ENCODE measurements at places on chromosomes 7 and 10.

DNA sequence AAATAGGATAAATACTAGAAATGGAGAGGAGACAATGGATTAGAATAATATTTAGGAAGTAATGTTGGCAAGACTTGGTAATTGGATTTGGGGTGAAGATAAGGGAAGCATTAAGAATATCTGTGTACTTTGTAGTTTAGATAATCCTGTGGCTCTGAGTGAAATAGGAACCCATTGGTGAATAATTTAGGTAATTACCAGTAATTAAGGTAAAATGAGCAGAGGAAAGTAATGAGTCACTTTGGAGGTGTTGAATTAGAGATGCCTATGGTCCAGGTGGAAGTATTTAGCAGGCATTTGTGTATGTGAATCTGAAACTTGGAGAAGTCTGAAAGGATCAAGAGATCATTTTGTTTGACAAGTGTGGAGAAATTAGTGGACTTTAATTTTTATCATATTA is 5.7 kb downstream of the C1GALT1 start:
- DNase-seq, result no peak

GRCh38 chr10:34176351-34176750 is 638.7 kb downstream of the PARD3 start:
- no peak for DNase-seq

- no peak for DNase-seq
Observed at GRCh38 chr7:55420530-55420929, 55.4 kb downstream of the LANCL2 start.

DNA sequence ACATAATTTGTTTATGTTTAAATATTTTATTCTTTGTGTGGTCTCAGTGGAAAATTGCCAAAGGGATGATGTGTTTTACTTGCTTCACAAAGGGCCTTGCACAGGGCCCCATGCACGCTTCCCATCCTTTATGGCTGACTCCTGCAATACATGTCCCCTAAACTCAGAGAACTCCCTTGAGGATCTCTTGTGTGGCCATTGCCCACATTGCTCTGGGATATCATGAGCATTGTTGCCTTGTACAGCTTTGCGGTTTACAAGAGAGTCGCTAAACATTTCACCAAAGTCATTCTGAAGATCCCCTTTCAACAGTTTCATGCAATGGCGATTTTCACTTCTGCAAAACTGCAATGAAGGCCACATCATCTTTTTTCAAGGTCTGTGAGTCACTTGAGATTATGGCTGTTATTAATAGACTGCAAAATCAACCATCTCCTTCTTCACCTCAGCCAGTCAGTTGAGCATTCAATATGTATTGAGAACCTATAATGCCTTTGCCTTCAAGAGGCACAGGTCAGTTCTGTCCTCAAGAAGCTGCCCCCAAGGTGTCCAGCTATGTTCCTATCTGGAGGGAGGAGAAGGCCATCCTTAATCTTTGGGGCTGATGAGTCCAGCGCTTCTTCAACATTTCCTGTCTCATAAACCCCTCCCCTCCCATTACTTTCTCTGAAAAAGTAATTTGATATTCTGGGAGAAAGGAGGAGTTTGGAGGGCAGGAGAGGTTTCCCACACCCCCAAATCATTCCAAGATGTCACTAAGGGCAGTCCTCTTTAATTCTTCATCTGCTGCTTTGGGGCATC is 108.1 kb downstream of the CCDC71L start:
- DNase-seq, result no peak

GRCh38 chr7:9407816-9408215 is 974.4 kb downstream of the NXPH1 start:
- no peak for DNase-seq

DNA sequence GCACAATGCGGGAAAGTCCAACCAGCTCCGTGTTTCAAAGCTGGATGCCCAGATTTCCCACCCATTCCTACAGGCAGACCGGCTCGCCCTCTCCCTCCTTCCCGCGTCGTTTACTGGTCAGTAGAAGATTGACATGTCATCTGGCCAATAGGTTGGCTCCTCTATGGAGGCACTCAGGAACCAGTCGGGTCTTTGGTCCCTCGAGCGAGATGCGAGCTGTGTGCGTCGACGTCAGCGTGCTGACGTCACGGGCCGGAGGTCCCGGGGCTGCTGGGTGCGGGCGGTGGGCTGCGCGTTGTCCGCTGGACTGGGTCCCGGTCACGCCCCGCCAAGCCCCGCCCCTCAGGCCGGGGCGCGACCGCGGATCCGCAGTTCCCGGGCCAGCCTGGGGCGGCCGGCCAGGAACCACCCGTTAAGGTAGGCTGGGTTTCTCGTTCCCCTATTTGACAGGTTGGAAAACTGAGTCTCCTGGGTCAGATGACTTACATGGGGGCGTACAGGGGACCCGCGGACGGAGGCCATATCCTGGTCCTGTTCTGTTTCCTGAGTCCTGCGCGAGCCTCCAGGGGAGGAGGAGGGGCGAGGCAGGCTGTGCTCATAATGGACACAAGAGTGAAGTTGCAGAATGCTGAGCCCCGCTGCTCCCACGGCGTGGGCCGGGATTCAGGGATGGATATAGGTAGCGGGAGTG is at the start of gene STARD3NL:
Gene STARD3NL, plus strand, starts transcription at position 242 of the 691 bp plus-strand sequence. CDS start 29,260 bp downstream, outside the sequence.
- DNase-seq, result peak; percentile 93

- DNase-seq, result no peak
Observed at GRCh38 chr10:109912335-109913281, 10.7 kb downstream of the XPNPEP1 start.

GRCh38 chr10:111511751-111512150 is 434.9 kb downstream of the ADRA2A start:
- DNase-seq, result no peak

DNA sequence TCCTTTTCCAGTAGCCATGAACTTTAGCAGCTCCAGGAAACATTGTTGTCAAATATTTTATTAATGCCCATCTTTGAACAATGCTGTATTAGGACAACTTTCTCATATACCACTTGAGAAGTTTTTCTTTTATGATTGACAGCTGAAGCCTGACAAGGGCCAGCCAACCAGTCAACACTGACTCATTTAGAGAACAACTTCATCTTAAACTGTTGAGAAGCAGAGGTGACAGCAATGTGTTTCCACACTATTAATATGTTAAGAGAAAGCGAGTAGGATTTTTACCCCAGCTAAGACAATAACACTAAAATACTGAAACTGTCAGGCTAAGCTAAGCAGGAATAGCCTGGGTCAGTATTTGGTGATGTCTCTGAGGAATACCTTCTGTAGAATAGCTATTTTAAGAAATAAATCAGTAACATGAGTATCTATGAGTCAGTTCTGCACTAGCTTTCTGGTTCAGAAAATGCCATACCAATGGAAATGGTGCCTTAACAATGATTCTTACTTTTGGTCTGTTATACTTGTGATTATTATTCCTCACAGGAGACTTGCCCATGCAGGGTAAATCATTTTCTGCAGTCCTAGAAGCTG is 168.8 kb upstream of the POT1 start:
- no peak for DNase-seq

GRCh38 chr7:132491391-132491945 is 84.8 kb downstream of the PLXNA4 start:
- no peak for DNase-seq

- no peak for DNase-seq
Observed at GRCh38 chr7:34747176-34747781, 89.3 kb downstream of the NPSR1 start.

- DNase-seq, result no peak
Observed at GRCh38 chr10:3702056-3702546, 82.9 kb downstream of the KLF6 start.

- peak; percentile 20 for DNase-seq
Observed at GRCh38 chr7:3464900-3465622, 164.0 kb downstream of the SDK1 start.

GRCh38 chr10:71597821-71598498 is 121.6 kb downstream of the C10orf105 start:
- DNase-seq, result no peak

- no peak for DNase-seq
Observed at GRCh38 chr10:33260403-33261149, 73.9 kb downstream of the NRP1 start.

GRCh38 chr7:68559518-68559917 is 1038.8 kb upstream of the AUTS2 start:
- no peak for DNase-seq

DNA sequence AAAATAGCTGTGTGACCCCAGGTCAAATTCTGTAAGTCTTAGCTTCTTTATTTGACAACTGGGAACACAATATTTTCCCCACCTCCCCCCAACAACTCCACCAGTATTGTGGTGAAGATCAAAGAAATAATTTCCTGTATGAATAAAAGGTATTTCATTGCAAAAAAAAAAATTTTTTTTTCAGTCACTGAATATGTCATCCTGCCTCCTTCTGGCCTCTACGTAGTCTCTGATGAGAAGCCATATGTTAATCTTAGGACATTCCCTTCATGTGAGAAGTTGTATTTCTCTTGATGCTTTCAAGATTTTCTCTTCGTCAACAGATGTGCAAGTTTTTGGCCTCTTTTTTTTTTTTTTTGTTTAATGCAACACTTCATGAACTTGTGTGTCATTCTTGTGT is 33.0 kb downstream of the ZNF33A start:
- no peak for DNase-seq

DNA sequence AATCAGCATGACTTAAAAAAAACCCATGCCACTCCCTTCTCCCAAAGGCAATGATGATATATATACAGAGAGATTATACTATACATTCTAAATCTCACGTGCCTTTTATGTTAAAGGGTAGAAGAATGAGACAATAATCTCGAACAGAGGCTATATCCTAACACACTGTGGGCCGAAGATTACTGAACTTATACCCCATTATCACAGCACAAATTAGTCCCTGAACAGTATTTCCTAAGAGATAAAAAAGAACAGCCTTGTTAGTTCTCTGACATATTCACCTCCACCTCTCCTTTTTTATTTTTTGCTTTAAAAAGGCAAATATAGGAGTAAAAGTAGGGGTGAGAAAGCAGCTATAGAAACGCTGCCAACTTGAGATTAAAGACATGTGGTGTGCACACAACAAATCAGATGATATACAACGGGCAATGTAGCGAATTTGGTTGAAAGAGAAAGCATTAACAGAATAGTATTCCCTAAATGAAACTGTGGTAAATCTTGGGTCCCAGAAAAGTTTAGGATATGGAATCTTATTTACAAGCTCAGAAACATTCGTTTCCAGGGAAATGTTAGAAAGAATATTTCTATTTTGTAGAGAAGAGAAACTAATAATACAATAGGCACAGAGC is 69.5 kb downstream of the JMJD1C start:
- no peak for DNase-seq

DNA sequence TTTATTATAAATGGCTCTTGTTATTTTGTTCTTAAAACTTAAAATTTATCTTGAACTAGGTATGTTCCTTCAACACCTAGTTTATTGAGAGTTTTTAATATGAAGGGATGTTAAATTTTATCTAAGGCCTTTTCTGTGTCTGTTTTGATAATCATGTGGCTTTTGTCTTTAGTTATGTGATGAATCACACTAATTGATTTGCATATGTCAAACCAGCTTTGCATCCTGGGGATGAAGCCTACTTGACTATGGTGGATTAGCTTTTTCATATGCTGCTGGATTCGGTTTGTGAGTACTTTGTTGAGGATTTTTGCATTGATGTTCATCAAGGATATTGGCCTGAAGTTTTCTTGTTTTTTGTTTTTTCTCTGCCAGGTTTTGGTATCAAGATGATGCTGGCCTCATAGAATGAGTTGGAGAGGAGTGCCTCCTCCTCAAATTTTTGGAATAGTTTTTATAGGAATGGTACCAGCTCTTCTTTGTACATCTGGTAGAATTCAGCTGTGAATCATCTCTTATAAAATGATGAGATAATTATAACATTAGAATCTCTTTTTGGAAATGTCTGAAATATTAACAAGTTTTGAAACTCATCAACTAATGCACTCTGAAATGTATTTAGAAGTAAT is 78.7 kb upstream of the AGR3 start:
- DNase-seq, result no peak

- DNase-seq, result no peak
Observed at GRCh38 chr7:128005759-128006159, 25.5 kb downstream of the LRRC4 start.

- no peak for DNase-seq
Observed at GRCh38 chr7:1873857-1874589, 203.9 kb downstream of the ELFN1 start.
